ENCODE measurements at places on chromosomes 16 and 17.

DNA sequence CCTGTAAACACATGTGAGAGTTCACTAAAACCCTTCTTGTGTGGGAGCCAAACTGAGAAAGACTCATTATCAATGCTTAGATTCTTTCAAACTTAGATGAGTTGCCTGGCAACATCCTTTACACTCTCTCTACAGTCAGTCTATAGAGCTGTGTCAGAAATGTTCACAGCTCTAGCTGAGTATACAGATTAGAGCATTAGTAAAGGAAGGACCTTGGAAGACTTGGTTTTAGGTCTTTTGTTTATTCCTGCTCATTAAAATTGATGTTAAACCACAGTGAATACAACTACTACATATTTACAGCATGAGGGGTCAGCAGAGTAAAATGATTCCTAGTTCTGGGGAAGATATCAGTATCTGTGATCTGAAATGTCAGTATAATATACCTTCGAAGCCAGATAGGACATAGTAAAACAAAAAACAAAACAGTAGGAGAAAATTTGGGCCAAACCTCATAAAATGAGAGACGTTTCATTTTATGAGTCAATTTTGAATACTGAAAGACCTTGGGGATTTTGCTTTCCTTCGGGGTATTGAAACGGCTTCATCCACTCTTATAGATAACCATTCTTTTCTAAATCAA lies 186.0 kb downstream of the TANC2 start:
- no peaks in the 10 kb centered on the region for H3K4me1 ChIP-seq
- H3K27me3 ChIP-seq = no peaks in the 10 kb centered on the region
- H3K27ac ChIP-seq = no peak overlapping the region
- no peak for DNase-seq

- DNase-seq = no peak
- no peaks in the 10 kb centered on the region for H3K27me3 ChIP-seq
- H3K27ac ChIP-seq = no peak overlapping the region
- H3K36me3 ChIP-seq = peaks cover 9% of the 10 kb centered on the region
- H3K4me3 ChIP-seq = no peak overlapping the region
These were observed 67.3 kb upstream of the PLCG2 start for GRCh38 chr16:81711657-81712319.

GRCh38 chr17:82018152-82018988 lies 4.3 kb downstream of the CENPX start:
- H3K27ac ChIP-seq = no peak overlapping the region
- peaks cover 6% of the 10 kb centered on the region for H3K36me3 ChIP-seq
- DNase-seq = no peak
- H3K4me1 ChIP-seq = peaks cover 16% of the 10 kb centered on the region

GRCh38 chr16:11727796-11728543 lies 14.7 kb downstream of the TXNDC11 start:
- no peak for DNase-seq
- H3K36me3 ChIP-seq = peaks cover 43% of the 10 kb centered on the region
- no peak overlapping the region for H3K27ac ChIP-seq
- no peak overlapping the region for H3K4me3 ChIP-seq
- peaks cover 8% of the 10 kb centered on the region for H3K4me1 ChIP-seq

DNA sequence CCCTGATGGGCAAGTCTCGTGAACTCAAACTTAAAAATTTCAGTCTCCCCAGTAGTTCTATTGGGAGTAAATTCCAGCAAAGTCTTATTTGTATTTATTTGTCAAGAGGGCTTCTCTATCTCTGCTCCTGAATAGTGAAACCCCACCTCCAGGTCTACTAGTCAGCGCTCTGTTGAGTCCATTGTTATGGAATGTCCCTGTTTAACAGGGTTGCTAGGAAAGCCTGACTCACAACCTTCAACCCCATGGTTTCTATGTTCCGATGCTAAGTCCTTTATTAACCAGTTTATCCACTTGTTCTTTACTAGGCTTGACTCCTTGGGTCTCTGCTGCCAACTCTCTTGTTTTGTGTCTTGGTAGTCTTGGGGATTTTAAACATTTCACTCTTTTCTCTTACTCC lies 250.7 kb upstream of the MYOCD start:
- no peak overlapping the region for H3K4me3 ChIP-seq
- no peaks in the 10 kb centered on the region for H3K27me3 ChIP-seq
- no peaks in the 10 kb centered on the region for H3K36me3 ChIP-seq
- no peaks in the 10 kb centered on the region for H3K4me1 ChIP-seq
- no peak overlapping the region for H3K27ac ChIP-seq

- no peak overlapping the region for H3K27ac ChIP-seq
- H3K4me1 ChIP-seq = peaks cover 14% of the 10 kb centered on the region
- no peaks in the 10 kb centered on the region for H3K27me3 ChIP-seq
- DNase-seq = no peak
These were observed 6.3 kb downstream of the CSF3 start for GRCh38 chr17:40021451-40021971.

DNA sequence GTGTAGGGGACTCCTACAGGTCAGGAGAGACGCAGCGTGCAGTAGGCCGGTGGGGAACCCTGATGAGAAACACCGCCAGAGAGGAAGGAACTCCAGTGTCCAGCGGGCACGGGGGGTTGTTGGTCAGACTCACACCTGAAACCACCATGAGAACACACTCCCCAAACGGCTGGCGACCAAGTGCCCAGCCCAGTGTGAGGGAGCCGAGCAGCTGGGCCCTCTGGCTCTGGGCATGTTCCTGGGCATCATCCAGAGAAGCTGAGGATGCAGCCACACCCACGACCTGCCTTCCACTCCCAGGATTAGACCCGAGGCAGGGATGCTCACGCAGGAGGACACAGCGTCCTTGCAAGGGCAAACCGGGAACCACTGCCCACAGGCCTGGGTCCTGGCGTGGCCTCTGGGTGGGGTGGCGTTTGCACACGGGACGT lies 108.3 kb upstream of the ZNF750 start:
- H3K4me3 ChIP-seq = no peak overlapping the region
- no peaks in the 10 kb centered on the region for H3K27me3 ChIP-seq
- DNase-seq = no peak
- H3K4me1 ChIP-seq = no peaks in the 10 kb centered on the region

GRCh38 chr16:30778549-30779244 lies 8.3 kb downstream of the ZNF629 start:
- H3K27me3 ChIP-seq = no peaks in the 10 kb centered on the region
- H3K4me1 ChIP-seq = peaks cover 4% of the 10 kb centered on the region
- no peak for DNase-seq
- H3K4me3 ChIP-seq = no peak overlapping the region
- H3K27ac ChIP-seq = peak overlapping the region; percentile 38
- H3K36me3 ChIP-seq = no peaks in the 10 kb centered on the region

- DNase-seq = no peak
- no peaks in the 10 kb centered on the region for H3K36me3 ChIP-seq
- no peaks in the 10 kb centered on the region for H3K27me3 ChIP-seq
These were observed 138.2 kb upstream of the COX10 start for GRCh38 chr17:13931111-13931526.

GRCh38 chr17:34306466-34306865 lies 12.8 kb upstream of the CCL8 start:
- H3K27me3 ChIP-seq = peaks cover 3% of the 10 kb centered on the region
- no peak overlapping the region for H3K27ac ChIP-seq
- no peak for DNase-seq
- H3K4me3 ChIP-seq = no peak overlapping the region

DNA sequence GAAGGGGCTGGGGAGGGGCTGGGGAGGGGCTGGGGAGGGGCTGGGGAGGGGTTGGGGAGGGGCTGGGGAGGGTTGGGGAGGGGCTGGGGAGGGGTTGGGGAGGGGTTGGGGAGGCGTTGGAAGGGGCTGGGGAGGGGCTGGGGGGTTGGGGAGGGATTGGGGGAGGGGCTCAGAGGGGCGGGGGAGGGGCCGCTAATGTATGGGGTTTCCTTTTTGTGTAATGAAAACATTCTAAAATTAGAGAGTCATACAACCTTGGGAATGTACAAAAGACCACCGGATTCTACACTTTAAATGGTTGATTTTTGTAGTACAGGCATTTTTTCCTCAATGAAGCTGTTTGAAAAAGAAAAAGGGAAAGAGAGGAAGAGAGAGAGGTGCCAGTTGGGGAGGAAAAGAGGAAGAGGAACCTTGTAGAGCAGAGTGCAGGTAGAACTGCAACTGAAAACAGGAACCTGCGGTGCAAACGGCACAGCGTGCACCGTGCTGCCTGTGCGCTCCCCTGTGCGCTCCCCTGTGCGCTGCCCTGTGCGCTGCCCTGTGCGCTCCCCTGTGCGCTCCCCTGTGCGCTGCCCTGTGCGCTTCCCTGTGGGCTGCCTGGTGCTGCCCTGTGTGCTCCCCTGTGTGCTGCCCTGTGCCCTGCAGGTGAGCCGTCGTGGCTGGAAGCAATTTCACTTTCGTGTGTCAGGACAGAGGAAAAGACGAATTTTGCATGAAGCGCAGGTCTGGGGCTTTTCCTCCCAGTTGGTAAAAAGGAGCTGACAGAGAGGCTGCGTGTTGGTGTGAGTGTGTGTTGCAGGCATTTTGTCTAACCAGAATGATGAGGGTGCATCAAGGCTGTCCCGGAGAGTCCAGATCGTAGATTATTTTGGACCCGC lies 40.8 kb downstream of the METRNL start:
- H3K27me3 ChIP-seq = peaks cover 10% of the 10 kb centered on the region
- no peak overlapping the region for H3K27ac ChIP-seq

DNA sequence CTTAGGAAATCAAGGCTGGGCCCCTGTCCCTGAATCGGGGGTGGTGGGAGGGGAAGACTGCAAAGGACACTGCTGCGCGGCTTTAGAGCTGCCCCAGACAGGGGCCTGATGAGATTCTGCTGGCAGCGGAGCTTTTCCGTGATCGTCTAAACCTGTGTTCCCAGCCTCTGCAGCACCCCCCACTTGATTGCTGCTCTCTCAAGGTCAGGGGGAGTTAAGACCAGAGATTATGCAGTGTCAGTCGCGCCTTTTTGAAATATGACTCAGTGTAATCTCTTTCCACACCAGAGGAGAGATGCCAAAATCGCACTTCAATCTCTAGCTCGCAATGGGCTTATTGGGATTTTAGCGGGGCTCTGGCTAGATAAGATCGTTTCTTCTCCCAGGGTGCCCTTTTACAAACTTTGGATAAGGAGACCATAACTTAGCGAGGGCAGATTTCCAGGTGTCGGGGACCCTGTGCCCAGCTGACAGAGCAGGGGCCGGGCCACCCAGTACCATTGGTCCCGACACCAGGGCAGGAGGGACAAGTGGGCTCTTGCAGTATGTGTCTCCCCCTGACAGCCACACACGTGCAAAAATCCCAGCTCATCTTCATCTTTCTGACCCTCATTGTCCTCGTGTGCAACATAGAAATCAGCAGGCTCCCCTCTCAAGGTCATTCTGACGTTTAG lies 87.0 kb downstream of the IRX3 start:
- no peaks in the 10 kb centered on the region for H3K27me3 ChIP-seq
- H3K4me3 ChIP-seq = no peak overlapping the region
- no peak overlapping the region for H3K27ac ChIP-seq
- no peaks in the 10 kb centered on the region for H3K36me3 ChIP-seq

GRCh38 chr16:23225634-23226033 lies 43.1 kb downstream of the SCNN1G start:
- DNase-seq = no peak
- H3K4me1 ChIP-seq = no peaks in the 10 kb centered on the region
- H3K27me3 ChIP-seq = no peaks in the 10 kb centered on the region
- no peak overlapping the region for H3K27ac ChIP-seq
- no peaks in the 10 kb centered on the region for H3K36me3 ChIP-seq

DNA sequence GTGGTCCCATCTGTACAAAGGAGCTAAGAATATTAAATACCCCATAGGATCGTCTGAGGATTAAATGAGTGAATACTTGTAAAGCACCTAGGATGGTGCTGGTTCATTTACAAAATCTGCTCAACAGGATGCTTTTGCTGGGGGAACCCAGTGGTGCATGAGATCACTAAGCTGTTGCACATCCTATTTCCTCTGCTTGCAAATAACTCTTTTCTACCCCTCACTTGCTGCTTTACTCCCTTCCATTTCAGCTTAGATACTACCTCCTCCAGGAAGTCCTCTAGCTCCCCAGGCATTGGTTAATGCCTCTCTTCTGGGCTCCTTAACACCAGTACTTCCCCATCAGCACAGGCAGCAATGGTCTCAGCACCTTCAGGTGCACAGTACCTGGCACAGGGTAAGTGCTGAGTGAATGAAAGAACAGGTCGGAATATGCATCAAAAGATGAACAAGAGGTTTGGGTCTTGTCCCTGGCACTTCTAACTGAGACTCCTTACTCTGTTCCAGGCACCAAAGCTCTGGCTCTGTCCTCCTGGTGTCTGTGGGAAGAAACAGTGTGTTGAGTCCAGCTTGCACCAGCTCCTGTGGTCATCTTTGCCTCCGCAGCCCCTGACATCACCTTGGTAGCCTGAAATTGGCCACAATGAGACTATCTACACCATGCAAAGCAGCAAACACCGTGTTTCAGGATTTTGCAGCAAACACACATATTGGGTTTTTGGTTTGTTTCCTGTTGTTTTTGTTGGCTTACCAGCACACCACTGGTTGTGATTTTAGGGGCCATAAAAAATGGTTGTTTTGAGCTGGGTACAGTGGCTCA lies 24.1 kb upstream of the IL21R start:
- no peaks in the 10 kb centered on the region for H3K27me3 ChIP-seq
- H3K4me1 ChIP-seq = peaks cover 45% of the 10 kb centered on the region
- DNase-seq = no peak
- no peak overlapping the region for H3K27ac ChIP-seq
- H3K4me3 ChIP-seq = no peak overlapping the region
- H3K36me3 ChIP-seq = no peaks in the 10 kb centered on the region

- DNase-seq = no peak
- peaks cover 3% of the 10 kb centered on the region for H3K27me3 ChIP-seq
- H3K36me3 ChIP-seq = no peaks in the 10 kb centered on the region
- no peak overlapping the region for H3K27ac ChIP-seq
These were observed 39.6 kb downstream of the GPRC5B start for GRCh38 chr16:19844945-19845641.

DNA sequence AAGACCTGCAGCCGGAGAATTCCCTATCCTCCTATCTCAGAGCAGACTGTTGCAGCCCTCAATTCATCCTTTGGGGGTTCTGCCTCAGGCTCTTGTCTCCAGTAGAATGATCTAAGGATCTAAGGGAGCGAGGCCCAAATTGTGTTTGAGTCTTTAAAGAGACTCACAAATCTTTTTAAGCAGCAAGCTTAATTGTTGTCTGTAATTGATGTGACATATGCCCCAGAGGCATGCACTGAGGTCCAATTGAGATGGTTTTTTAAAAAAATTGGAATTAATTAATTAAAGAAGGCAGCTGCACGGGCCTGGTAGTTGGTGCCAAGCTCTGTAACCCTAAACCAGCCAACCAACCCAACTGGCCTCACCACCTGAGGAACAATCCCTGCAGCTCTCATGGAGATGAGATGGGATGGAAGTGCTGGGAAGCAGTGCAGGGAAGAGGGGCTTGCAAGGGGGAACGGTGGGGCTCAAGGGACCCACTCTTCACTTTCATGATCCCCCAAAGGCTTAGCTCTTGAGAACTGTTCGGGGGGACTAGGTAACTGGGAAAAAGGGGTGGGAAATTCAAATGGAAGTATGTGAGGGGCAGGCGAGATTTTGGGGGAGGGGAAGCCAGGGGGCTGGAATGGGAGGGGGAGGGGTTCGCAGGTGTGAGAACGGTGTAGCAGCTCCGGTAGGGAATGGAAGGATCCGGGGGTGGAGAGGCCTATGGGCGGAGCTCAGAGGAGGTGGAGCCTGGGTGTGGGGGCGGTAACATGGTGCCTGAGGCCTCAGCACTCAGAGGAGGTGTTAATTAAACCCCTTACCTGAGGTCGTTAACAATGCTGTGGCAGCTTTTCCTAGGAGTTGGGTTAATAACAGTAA lies 9.2 kb upstream of the ZNF652 start:
- no peaks in the 10 kb centered on the region for H3K36me3 ChIP-seq
- no peak overlapping the region for H3K4me3 ChIP-seq

Measured in CD8-positive, alpha-beta memory T cell (primary cell).